ENCODE measurements at places on chromosomes 2 and 18. TPM values are rescaled to one million over a fixed set of nuclear protein-coding genes. Genes with fewer than 3 reads are reported as not detected.

Gene MYO5B
- 0.25 TPM for total RNA-seq

Gene CD8A
- total RNA-seq: 0.54 TPM

DNA sequence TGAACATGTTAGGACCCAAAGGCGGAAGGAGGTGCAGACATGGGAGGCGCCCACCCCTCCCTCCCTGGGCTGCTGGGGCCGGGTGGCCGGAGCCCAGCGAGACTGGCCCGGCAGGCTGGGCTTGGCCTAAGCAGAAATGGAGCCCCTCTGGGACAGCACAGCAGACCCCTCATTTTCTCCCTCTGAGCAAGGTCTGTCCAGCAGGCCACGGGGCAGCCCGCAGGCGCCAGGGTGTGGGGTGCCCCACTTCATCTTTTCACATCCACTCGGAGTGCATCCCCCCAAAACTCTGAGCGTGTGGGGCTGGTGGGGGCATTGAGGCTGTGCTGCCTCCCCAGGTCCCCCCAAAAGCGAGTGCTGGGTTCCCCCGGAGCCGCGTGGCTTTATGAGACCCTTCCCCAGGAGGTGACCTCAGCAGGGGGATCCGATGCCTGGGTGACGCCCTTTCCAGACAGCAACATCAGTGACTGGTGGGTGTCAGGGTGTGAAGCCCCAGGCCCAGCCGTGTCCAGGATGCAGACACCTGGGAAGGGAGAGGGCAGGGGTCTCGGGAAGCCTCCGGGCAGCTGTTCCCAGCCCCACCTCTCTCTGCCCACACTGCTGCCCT is 36.7 kb upstream of the GPC1 start:
- H3K27me3 ChIP-seq: no peaks in the 10 kb centered on the region
- no peak for DNase-seq
- no peak overlapping the region for H3K4me3 ChIP-seq
- H3K36me3 ChIP-seq: no peaks in the 10 kb centered on the region
- H3K4me1 ChIP-seq: peaks cover 10% of the 10 kb centered on the region

GRCh38 chr2:162030363-162031190 is 43.4 kb downstream of the DPP4 start:
- no peak for DNase-seq
- H3K27ac ChIP-seq: no peak overlapping the region
- no peaks in the 10 kb centered on the region for H3K27me3 ChIP-seq
- no peak overlapping the region for H3K4me3 ChIP-seq

DNA sequence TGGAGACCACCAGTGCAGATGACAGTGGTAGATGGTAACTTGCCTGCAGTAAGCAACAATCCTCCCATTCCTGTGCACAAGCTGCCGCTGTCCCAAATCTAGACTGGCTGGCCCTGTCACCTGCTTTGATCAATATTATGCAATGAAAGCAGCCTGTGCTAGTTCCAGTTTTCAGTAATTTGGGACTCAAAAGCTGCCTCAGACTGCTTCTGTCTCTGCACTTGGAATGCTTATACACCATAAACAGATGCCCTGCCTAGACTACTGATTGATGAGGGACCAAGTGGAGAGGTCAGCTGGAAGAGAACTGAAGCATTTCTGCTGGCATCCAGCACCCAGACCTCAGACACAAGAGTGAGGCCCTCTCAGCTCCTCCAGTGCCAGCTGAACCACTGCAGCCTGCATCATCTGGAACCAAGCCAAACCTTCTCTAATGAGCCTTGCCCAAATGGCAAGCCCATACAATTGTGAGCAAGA is 24.9 kb downstream of the CCBE1 start:
- H3K27me3 ChIP-seq: no peaks in the 10 kb centered on the region
- H3K4me1 ChIP-seq: peaks cover 6% of the 10 kb centered on the region
- no peaks in the 10 kb centered on the region for H3K36me3 ChIP-seq
- DNase-seq: no peak
- H3K4me3 ChIP-seq: no peak overlapping the region

- H3K27me3 ChIP-seq: peaks cover 72% of the 10 kb centered on the region
- no peaks in the 10 kb centered on the region for H3K4me1 ChIP-seq
- no peak for DNase-seq
Measured at GRCh38 chr2:157911750-157912149, 35.6 kb upstream of the ACVR1 start.

- no peaks in the 10 kb centered on the region for H3K36me3 ChIP-seq
- H3K27me3 ChIP-seq: no peaks in the 10 kb centered on the region
- no peaks in the 10 kb centered on the region for H3K4me1 ChIP-seq
Measured at GRCh38 chr2:19140463-19141208, 217.8 kb downstream of the OSR1 start.

DNA sequence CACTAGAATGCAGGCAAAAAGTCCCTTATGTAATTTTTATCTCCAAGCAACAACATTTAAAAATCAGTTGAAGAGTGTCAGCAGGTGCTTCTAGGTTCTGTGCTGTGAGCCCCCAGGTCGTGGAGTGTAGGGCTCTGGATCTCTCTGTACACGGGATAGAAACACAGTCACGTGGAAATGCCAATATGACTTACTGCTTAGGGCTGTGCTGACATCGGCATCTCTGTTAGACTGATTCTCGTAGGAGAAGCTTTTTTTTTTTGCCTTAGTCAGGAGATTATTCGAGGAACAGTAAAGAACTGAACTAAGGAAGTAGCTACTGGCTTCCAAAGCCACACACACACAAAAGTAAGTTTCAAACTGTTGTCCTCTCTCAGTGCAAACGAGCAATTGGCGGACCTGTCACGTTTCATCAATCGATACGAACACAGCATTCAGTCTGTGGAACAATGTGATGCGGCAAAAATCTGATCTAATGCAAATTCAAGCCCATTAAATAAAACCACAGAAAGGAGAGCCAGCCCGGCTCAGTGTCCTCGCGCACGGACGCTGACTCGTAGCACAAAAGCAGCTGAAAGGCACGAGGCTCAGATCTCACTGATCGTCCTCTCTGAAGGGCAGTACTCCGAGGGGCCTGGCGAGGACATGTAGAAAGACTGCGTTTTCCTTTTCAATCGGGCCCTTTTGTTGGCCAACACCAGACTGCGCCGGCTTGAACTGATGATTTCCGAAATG is 41.5 kb downstream of the PRELID3A start:
- H3K4me1 ChIP-seq: peaks cover 31% of the 10 kb centered on the region
- no peaks in the 10 kb centered on the region for H3K27me3 ChIP-seq
- peak overlapping the region; percentile 3 for H3K27ac ChIP-seq
- peak overlapping the region; percentile 28 for H3K4me3 ChIP-seq

DNA sequence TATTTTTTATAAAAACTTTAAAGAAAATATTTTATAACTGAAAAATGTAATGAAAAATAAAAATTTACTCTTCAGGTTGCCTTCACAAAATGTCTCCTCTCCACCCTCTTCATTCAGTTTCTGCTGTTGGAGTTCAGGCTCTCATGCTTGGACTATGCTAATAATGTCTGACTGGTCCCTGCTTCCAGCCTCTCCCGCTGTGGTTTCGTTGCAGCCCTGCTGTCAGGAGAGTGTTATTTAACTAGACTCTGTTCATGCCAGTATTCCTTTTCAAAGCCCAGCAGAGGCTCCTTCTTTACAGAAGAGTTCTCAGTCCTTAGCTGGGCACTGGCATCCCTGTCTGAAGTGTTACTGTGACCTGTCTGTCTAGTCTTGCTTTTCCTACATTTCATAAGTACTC is 40.4 kb downstream of the CLIP4 start:
- H3K27ac ChIP-seq: no peak overlapping the region
- H3K4me1 ChIP-seq: no peaks in the 10 kb centered on the region
- H3K4me3 ChIP-seq: no peak overlapping the region
- no peaks in the 10 kb centered on the region for H3K27me3 ChIP-seq
- peaks cover 31% of the 10 kb centered on the region for H3K36me3 ChIP-seq

DNA sequence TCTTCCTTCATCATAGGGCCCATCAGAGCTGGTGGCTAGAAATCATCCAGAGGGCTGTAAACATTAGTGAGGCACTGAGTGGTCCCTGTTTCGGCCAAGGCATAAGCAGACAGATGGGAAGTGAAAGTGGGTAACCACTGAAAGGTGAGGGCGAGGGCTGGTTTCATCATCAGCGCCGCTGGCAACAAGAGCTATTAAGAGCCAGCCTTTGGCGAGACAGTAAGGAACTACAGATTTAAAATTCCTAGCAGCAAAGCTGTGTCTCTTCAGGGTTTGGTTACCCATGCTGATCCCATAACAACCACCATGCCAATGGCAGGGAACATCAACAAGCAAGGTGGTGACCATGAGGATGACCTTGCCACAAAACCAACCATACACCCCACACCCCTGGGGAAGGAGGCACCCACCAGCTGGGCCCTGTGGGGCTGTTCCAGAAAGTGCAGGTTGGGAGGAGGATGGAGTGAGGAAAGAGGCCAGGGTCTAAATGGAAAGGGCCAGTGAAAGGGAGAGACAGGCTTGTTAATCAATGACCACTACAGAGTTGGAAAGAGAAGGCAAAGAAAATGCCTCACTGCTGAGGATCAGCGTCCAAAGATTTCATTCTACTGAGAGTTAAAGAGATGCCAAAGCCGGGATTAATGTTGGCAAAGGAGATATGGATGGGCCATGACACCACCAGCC is 9.0 kb upstream of the SLC20A1 start:
- H3K4me3 ChIP-seq: no peak overlapping the region
- H3K36me3 ChIP-seq: no peaks in the 10 kb centered on the region
- H3K27me3 ChIP-seq: no peaks in the 10 kb centered on the region
- H3K4me1 ChIP-seq: peaks cover 3% of the 10 kb centered on the region
- H3K27ac ChIP-seq: no peak overlapping the region
- no peak for DNase-seq

GRCh38 chr2:51243892-51244535 is 212.1 kb upstream of the NRXN1 start:
- H3K4me1 ChIP-seq: no peaks in the 10 kb centered on the region
- no peaks in the 10 kb centered on the region for H3K36me3 ChIP-seq
- H3K4me3 ChIP-seq: no peak overlapping the region
- DNase-seq: no peak
- H3K27ac ChIP-seq: no peak overlapping the region

DNA sequence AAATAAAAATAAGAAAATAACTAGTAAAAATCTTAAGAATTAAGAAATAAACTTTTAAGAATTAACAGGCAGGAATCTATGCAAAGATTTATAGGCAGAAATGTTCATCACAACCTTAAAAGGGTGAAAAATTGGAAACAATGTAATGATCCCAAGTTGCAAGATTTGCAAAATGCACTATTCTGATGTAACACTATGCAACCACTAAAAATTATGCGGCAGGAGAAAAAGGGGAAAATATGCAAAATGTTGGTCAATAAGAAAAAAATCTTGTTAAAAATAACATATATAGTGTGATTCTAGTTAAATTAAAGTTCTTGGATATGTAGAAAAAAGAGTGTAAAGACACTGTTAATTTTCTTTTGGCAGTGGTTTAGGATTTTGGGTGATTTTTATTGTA is 132.8 kb downstream of the UPP2 start:
- H3K4me1 ChIP-seq: peaks cover 5% of the 10 kb centered on the region
- no peak overlapping the region for H3K27ac ChIP-seq
- no peaks in the 10 kb centered on the region for H3K27me3 ChIP-seq
- no peak overlapping the region for H3K4me3 ChIP-seq
- H3K36me3 ChIP-seq: no peaks in the 10 kb centered on the region

DNA sequence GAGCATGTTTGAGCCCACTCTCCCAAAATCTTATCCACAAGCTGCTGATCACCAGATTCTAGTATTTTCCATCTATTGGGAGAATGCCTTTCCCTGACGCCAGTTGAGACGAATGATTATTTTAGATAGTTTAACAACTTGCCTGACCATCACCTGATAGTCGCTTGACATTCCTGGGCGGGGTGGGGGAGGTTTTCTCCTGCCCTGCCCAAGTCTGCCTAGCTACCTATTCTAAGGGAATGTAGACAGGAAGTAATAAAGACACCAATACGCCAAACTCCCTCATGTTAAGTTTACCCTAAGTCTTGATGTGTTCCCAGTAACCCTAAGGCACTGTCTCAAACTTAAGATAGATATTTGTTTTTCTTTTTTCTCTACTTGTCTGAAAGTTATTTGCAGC is 4.6 kb upstream of the ACAA2 start:
- H3K27me3 ChIP-seq: no peaks in the 10 kb centered on the region
- H3K27ac ChIP-seq: no peak overlapping the region
- no peak for DNase-seq
- H3K4me3 ChIP-seq: no peak overlapping the region
- H3K4me1 ChIP-seq: peaks cover 17% of the 10 kb centered on the region
- peaks cover 4% of the 10 kb centered on the region for H3K36me3 ChIP-seq

Gene HOXD9
- total RNA-seq: not detected

Gene C2orf80
- 1.0 TPM for total RNA-seq

DNA sequence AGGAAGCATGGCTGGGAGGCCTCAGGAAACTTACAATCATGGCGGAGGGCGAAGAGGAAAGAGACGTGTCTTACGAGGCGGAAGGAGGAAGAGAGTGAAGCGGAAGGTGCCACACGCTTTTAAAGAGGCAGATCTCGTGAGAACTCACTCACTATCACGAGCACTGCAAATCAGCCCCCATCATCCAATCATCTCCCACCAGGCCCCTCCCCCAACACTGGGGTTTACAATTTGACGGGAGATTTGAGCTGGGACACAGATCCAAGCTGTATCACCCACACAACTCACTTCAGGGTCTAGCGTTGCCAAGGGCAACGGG is 5.1 kb upstream of the BOK start:
- DNase-seq: no peak
- no peak overlapping the region for H3K27ac ChIP-seq
- H3K4me1 ChIP-seq: peaks cover 5% of the 10 kb centered on the region

- H3K36me3 ChIP-seq: peaks cover 2% of the 10 kb centered on the region
- H3K27me3 ChIP-seq: no peaks in the 10 kb centered on the region
- DNase-seq: no peak
- no peak overlapping the region for H3K27ac ChIP-seq
Measured at GRCh38 chr2:111694700-111695101, 189.3 kb downstream of the ANAPC1 start.

DNA sequence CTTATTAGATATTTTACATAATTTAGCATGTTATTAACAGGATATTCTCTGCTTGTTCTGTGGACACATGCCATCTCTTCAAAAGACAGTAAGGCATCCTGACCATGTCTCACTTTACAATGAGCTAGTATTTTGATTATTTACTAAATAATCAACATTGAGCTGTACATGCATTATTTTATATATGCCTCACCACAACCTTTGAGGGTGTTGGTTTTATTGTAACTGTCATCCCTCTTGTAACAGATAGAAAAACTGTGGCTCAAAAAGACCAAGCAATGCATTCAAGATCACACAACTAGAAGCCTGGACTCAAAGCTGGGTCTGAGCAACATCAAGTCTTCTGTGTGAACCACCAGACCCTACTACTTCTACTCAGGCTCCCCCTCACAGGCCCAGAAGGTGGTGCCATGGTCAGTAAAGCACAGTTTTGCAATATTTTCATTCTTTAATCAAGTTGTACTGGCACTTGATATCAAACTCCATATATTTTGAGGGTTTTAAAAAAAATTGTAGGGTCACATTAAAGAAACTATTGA is 105.1 kb upstream of the ARL5A start:
- no peak overlapping the region for H3K4me3 ChIP-seq
- H3K4me1 ChIP-seq: no peaks in the 10 kb centered on the region
- no peak for DNase-seq
- H3K27me3 ChIP-seq: no peaks in the 10 kb centered on the region
- no peak overlapping the region for H3K27ac ChIP-seq

- H3K4me3 ChIP-seq: no peak overlapping the region
- no peaks in the 10 kb centered on the region for H3K36me3 ChIP-seq
- DNase-seq: no peak
- no peak overlapping the region for H3K27ac ChIP-seq
- peaks cover 4% of the 10 kb centered on the region for H3K4me1 ChIP-seq
- no peaks in the 10 kb centered on the region for H3K27me3 ChIP-seq
Measured at GRCh38 chr2:192741889-192742288, 547.2 kb upstream of the TMEFF2 start.

Gene TMEM198
- total RNA-seq: 16.4 TPM

Measured in neural crest cell (in vitro differentiated cells).